Natural killer cell treated with Interleukin-12 subunit alpha and Interleukin-12 subunit beta and Interleukin-15 and Interleukin-18, amount 100 ng/mL, for 72 hours (primary cell): ENCODE measurements at places on chromosomes 1 and 21. TPM values are rescaled to one million over a fixed set of nuclear protein-coding genes. Genes with fewer than 3 reads are reported as not detected.

GRCh38 chr1:227756172-227756959 lies 21.1 kb downstream of the SNAP47 start:
- DNase-seq, result no peak

- DNase-seq, result no peak
Measured at GRCh38 chr1:212574732-212575131, 33.8 kb upstream of the ATF3 start.

DNA sequence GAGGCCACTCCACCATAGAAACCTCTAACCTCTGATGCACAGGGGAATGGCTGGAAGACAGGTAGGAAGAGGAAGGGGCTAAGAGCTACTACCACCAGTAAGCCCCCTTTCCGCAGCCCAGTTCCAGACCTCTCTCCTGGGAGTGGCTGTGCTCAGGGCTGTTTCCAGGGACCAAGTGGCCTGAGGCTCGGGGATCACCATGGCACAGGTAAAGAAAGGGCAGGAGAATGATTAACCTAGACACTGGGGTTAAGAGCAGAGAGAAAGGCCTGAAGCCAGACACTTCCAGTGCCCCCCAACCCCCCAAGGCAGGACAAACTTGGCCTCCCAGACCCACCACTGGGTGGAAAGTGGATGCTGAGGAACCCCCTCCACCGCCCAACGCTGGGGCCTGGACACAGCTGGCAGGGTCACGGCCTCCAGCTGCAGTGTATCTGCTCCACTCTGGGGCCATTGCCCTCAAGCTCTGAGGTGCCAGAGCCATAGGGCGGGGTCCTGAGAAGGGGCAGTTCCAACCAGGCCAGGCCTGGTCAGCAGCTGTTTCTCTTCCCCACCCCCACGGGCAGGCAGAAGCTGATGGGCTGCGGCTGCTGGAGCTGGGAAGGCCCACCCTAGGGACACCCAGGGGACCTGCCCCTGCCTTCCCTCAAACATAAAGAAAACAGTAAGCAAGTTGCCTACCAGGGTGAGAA lies 2.6 kb downstream of the TAGLN2 start:
- no peak for DNase-seq

GRCh38 chr1:176720838-176721237 lies 257.9 kb downstream of the PAPPA2 start:
- DNase-seq, result no peak

DNA sequence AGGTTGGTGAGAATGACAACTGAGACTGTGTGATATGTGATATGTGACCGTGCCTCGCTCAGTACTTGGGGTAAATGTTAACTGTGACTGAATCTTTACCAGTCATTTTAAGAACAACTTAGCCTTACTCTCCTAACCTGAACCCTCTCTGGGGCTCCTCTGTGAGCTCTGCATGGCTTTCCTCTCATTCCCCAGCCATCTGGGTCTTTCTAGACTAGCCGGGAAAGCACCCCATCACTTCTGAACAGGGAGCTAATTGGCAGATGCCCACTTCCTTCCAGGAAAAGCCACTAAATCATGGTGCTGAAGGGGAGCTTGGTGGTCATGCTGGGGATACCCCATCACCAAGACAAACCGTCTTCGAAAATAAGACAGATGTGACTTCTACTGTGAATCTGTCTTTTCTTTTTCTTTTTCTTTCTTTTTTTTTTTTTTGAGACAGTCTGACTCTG lies 16.5 kb upstream of the FOXO6 start:
- no peak for DNase-seq

- no peak for DNase-seq
Measured at GRCh38 chr1:16189921-16190621, 22.4 kb downstream of the ARHGEF19 start.

DNA sequence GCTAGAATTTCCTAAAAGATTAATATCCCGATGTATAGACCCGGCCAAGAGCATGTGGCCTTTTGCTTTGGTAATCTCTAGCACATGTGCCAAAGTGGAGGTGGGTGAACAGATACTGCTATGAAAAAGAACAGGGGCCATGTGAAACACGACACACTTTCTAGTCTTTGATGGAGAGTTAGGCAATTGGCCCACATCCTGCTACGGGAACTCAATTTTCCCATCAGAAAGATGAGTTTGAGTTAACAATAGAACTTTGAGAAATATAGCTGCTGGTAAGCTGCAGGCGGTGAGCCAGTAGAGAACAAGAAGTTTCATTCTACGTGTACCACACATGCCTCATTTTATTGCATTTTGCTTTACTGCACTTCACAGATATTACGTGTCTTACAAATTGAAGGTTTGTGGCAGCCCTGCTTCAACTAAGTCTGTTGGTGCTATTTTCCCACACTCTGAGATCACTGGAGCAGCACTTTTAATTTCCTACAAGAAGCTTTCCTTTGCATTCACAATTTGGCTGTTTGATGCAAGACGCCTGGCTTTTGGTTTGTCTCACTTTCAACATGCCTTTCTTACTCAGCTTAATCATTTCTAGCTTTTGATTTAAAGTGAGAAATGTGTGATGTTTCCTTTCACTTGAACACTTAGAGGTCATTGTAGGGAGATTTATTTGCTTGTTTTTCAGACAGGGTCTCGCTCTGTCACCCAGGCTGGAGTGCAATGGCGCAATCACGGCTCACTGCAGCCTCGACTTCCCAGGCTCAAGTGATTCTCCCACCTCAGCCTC lies 46.3 kb downstream of the HTR6 start:
- DNase-seq, result no peak

DNA sequence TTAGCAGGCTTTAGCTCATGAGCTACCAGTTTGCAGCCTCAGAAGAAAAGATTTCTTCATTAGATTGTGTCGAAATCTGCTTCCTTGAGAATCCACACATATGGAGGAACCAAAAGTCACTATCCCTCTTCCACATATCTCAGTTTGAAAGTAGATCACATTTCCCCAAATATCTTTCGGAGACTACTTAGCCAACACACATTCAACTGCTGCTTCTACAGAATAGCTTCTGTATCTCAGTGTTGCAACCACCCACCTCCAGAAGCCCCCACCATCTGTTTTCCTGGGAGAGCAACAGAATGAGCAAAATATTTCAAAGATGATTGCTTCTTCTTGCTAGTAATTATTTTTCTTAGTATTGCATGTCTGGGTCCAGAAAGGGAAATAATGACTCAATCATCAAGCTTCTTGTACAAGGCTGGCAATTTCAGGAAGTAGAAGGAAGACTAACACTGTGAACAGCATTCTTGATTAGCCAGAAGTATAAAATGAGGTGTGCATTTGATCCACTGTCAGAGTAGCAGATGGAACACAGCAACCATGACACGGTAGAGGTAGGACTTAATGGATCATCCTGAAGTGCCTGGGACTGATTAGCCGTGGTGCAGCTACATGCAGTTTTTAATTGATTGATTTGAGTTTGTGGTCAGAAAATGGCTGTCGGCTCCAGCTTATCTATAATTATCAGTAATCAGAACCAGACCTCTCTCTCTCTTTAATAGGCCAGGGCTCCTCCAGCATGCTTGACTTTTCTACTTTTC lies 24.9 kb downstream of the ZC3H11B start:
- no peak for DNase-seq

GRCh38 chr1:240217403-240217802 lies 125.7 kb downstream of the FMN2 start:
- no peak for DNase-seq

DNA sequence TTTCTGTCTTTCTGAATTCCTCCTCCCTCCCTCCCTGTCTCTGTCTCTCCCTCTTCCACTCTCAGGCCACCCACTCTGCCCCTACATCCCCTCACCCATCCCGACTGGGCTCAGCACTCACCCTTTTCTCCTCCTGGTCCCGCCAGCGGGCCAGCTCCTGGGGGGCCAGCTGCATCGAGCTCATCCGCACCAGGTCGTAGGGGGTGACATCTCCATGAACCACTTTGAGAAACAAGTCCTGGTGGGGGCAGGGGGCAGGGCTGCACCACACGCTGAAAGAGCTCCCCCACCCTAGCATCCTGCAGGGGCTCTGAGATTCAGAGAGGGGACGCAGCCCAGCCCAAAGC lies 17.8 kb downstream of the SPOCD1 start:
- DNase-seq, result peak; percentile 20

GRCh38 chr1:113976609-113977278 lies 2.5 kb upstream of the OLFML3 start:
- DNase-seq, result no peak

GRCh38 chr1:93955765-93956164 lies 46.5 kb upstream of the GCLM start:
- DNase-seq, result no peak

DNA sequence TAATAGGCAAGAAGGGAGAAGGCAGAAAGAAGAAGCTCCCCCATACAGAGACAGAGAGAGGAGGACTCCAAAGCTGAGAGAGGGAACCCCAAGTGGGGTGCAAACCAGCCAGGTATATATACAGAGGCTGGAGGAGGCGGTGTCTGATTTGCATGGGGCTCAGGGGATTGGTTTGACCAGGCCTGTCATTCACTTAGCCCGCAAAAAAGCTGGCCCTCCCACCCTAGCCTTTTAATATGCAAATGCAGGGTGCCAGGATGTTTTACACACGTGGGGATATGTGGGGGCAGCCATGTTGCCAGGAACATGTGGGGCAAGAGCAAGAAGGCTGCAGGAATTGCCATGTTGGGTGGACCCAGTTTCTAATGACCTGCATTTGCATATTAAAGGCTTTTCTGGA lies 37.0 kb upstream of the TENT5B start:
- DNase-seq, result no peak

DNA sequence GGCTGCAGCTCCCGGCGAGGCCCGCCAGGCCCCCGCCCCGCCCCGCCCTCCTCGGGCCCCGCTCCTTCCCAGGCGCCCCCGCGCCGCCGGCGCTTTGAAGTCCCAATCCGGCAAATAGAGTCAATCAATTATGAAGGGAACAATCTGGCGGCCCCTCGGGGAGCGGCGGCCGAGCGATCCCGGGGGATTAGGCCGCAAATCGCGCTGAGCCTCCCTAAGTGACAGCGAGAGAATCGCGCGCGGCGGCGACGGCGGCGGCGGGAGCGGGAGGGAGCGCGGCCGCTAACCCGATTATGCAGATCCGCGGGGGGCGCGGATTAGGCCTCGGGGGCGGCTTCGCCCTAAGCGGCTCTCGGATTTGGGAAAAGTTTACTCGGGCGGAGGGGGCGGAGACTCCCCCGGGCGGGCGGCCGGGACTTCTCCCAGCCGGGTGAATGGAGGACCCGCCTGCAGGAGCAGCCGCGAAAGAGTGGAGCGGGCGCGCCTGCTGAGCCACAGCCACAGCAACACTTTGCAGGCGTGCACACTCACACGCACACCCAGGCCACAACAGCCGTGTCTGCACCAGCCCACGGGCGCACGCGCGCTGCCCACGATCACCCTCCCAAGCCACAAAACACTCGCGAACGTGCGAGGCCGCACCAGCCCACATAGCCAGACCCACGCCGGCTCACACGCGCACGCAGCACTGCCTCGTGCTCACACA lies 23.0 kb upstream of the DMBX1 start:
- DNase-seq, result no peak

DNA sequence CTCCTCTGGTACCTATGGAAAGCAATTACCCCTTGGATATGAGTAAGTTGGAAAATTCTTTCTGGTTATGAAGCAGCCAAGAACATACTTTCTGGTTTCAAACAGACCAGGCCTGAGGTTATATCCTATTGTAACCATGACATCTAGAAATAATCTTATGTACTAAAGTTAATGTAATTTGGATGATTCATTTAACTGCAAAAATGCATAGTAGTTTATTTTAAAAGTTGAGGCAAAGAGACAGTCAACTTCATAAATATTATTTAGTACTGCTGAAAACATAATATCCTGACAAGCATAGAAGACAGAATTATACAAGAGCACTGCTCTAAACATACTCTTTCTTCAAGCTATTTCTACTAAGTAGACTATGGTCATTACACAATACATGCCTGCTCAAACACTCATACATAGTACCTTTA lies 25.5 kb downstream of the ODF2L start:
- DNase-seq, result no peak

BTBD8 gene
- 1.3 TPM for total RNA-seq

RAB42 gene
- total RNA-seq, result not detected

FAM110D gene
- total RNA-seq, result not detected

C1orf185 gene
- total RNA-seq, result not detected

GJB3 gene
- not detected for total RNA-seq

LYPD8 gene
- not detected for total RNA-seq

APCS gene
- not detected for total RNA-seq

PHGDH gene
- 37.6 TPM for total RNA-seq
